ENCODE measurements at places on chromosomes 5 and 9.
A peak's percentile ranks its signal among the peaks of the same experiment; 100 is the strongest.

DNA sequence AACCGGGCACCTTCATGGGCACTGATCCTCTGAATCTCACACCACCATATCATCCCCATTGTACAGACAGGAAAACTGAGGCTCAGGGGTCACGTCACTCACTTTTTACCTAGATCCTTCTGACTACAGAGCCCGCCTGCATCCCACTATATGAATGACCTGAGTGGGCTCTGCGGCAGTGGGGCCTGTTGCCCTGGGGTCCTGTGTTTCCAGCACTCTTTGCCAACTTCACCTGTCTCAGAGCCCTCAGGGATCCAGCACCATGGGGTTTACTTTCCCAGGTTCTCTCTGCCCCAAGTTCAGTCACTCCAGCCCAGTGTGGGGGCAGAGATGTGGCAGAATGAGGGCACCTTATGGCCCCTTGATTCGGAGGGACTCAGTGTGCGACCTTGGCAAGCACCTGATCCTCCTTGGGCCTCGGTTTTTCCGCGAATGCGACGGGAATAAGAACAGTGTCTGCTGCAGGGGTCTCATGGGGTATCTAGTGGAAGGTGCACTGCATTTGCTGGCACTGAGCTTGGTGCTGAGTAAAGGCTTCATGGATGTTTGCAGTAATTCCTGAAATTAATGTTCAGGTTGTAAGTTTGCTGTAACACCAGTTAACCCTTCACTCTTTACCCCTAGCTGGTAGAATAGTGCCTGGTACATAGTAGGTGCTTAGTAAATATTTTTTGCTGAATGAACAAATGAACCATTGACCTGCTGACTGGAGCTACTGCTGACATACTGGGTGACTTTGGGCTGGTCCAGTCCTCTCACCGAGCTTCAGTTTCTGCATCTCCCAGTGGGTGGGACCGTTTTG, 47.1 kb upstream of the BOD1 start:
- DNase-seq: no peak

DNA sequence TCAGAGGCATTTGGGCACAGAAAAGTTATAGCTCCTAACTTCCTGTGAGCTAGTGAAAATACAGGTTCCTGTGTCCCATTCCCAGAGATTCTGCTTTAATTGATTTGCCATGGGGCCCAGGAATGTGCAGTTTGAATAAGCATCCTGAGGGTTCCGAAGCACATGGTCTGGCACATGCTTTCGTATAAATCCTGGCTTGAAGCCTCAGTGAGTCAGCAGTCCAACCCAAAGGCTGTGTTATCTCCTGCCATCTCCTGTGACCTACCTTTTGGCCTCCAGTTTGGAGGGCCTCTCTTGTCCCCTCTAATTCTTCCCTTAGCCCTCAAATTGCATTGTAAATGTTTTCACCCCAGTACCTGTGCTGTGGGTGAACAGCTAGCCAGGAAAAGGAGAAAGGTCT, 183.8 kb downstream of the NR3C1 start:
- DNase-seq: no peak

GRCh38 chr5:146662229-146662628, 146.2 kb upstream of the GPR151 start:
- no peak for DNase-seq

DNA sequence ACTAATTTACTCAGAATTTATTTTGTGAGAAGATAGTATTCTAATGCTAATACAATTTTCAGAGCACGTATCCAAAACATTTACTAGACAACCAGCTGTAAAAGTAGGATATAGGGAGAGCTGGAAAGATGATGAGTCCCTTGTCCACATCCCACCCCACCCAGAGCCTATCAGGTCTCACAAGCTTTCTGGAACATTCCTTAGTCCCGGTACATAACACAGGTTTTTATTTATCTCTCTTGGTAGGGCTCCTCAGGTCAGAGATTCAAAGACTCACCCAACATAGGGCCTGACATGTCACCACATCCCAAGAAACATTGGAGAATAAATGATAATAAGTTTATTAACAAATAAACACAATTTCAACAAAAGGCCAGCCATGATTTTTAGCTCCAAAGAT, 13.8 kb upstream of the RAD23B start:
- no peak for DNase-seq

DNA sequence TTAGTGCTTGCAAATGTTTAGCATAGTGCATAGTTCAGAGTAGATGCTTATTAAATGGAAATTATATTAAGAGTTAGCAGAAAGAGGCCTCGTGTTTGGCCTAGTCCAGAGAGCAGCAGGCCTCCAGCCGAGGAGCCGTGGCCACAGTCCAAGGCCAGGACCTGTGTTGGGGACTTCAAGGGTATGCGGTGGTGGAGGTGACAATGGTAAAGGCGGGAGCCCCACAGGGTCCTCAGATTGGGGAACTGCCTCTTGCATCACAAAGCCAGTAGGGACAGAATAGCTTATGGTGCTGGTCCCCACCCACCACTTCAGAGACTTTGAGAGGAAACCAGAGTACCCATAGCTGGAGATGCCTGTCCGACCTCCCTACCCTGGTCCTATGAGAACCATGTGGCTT, 554.6 kb upstream of the RIOK2 start:
- DNase-seq: no peak

GRCh38 chr9:28956116-28956880, 1383.0 kb upstream of the C9orf72 start:
- DNase-seq: no peak

- DNase-seq: no peak
These were observed 1543.4 kb downstream of the EFNA5 start for GRCh38 chr5:106127341-106127781.

DNA sequence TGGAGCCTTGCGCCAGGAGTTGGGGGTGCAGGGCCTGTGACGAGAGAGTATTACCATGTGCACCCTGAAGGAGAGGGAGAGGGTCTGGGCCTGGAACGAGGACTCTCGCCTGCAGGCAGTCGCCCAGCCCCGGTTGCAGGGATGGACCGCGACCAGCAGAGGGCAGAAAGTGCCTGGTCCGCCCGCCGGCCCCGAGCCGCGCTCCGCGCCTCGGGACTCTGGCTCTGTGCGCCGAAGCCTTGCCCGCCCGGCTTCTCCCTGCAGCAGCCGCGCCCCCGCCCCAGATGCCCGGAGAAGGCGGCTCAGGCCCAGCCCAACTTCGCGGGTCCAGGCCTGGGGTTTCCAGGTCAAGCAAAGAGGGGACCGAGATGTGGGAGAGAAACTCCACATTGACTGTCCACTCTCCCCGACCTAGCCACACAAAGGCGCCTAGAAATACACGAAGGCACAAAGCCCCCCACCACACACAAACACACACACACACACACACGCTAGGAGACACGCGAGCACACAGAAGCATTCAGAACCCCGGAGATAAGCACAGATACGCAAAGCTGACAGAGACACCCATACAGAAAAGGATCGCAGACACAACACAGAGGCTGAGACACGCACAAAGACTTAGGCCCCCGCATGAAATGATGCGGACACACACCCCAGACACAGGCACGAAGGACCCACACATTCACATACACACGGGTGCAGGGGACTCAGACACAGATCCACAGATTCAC, 2.0 kb upstream of the LMX1B start:
- DNase-seq: peak; percentile 63

GRCh38 chr9:134895097-134895496, 14.5 kb downstream of the FCN2 start:
- DNase-seq: no peak

GRCh38 chr5:78472469-78473106, 112.2 kb downstream of the SCAMP1 start:
- no peak for DNase-seq

DNA sequence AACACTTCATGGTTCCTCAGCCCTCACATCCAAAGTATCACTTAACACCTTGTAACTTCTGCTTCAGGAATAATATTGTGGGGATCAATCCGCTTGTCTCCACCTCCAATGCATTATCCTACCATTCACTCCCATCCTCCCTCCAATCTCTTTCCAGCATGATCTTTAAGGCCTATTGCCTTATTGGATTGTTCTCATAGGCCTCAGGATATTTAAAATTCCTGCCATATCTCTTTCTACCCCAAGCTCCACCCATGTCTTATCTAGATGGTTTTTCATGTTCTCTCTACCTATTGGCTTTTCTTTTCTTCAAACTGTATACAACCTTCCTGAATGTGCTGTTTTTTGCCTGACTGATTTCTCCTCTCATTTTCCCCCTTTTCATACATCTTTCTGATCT, 7.2 kb downstream of the KDM4C start:
- no peak for DNase-seq

- DNase-seq: no peak
These were observed 140.8 kb downstream of the PRR16 start for GRCh38 chr5:120604884-120605283.

DNA sequence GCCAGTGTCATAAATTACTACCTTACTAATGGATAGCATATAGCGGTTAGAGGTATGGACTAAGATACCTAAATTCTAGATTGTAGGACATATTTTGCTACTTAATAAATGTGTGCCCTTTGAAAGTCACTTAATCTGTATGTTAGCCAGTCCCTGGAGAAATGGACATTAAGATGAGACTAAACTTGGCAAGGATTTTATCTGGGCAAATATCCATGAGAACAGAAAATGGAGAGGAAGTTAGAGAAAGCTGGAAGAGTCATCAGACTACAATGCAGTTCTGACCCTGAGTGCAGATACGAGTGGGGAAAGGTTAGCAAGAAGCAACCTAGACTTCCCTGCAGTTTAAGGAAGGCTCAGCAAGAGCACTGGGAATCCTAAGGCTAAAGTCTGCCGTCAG, 33.0 kb downstream of the TBCA start:
- DNase-seq: no peak

GRCh38 chr5:167348980-167349379, 942.5 kb upstream of the WWC1 start:
- no peak for DNase-seq

DNA sequence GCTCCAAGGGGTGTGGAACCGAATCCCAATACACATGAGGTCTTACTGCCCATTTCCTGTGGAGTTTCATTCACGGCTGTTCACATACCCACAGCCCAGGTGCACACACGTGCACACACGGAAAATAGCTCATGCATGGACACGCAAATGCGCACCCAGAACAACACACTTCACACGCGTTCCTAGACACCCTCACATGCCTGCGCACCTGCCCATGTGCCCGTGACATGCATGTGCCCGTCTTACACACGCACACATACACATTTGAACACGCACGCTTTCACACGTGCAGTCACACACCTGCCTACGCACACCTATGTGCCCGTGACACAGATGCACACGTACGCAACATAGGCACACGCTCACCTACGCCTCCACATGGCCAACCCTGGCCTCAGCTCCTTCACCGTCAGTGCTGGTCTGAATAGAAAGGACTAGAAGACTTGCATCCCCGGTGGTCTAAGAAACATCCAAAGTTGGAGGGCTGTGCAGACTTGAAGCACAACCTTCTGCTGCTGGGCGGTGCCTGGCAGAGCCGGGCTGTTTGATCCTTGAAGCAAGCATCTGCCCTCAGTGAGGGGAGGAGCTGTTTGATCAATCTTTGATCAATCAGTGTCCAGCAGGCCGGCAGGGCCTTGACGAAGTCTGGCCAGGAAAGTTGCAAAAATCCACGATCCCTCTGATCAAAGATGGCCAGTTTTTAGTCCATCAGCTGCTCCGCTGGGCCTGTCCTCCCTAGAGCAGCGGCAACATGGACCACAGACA, 164.7 kb downstream of the OLFM1 start:
- DNase-seq: no peak

GRCh38 chr5:116528519-116529234, 45.9 kb downstream of the SEMA6A start:
- DNase-seq: no peak

GRCh38 chr9:129478961-129479630, 141.8 kb downstream of the C9orf50 start:
- no peak for DNase-seq

GRCh38 chr9:133167769-133168168, 4.1 kb upstream of the GBGT1 start:
- DNase-seq: no peak

DNA sequence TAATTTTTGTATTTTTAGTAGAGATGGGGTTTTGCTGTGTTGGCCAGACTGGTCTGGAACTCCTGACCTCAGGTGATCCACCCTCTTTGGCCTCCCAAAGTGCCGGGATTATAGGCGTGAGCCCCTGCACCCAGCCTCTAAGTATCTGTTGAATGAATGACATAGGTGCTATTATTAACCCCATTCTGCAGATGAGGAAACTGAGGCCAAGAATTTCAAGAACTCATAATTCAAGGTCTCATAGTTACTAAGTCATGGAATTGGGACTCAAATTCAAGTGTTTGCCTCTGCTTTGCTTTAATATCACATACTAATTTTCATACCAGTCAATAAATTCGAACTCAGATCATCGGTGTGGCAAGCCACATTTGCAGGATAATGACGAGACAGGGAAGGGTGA, 1.9 kb downstream of the KIF20A start:
- no peak for DNase-seq

GRCh38 chr9:16515879-16516301, 354.6 kb downstream of the BNC2 start:
- no peak for DNase-seq

DNA sequence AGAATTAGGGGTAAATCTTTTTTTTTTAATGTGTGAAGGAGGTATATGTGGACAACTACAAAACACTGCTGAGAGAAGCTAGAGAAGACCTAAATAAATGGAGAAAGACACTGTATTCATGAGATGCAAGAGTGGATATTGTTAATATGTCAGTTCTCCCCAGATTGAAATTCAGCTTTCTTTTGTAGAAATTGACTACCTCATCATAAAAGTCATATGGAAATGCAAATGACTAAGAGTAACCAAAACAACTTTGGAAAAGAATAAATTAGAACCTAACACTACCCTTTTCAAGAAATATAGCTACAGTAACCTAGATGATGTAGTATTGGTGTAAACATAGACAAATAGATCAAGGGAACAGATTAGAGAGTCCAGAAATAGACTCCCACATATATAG, 400.7 kb downstream of the ADGRV1 start:
- no peak for DNase-seq

GRCh38 chr5:143140492-143141203, 262.8 kb downstream of the NR3C1 start:
- no peak for DNase-seq

GRCh38 chr5:32193591-32193990, 19.5 kb upstream of the GOLPH3 start:
- no peak for DNase-seq

GRCh38 chr5:1833264-1834021, 32.2 kb downstream of the NDUFS6 start:
- no peak for DNase-seq

Measured in stimulated activated CD4-positive, alpha-beta T cell treated with anti-CD3 and anti-CD28 coated beads, Interleukin-15, amount 100 ng/mL, for 48 hours (primary cell).